Activated CD8-positive, alpha-beta memory T cell treated with anti-CD3 and anti-CD28 coated beads for 1 hour (primary cell): ENCODE measurements at places on chromosomes 11 and 22.

DNA sequence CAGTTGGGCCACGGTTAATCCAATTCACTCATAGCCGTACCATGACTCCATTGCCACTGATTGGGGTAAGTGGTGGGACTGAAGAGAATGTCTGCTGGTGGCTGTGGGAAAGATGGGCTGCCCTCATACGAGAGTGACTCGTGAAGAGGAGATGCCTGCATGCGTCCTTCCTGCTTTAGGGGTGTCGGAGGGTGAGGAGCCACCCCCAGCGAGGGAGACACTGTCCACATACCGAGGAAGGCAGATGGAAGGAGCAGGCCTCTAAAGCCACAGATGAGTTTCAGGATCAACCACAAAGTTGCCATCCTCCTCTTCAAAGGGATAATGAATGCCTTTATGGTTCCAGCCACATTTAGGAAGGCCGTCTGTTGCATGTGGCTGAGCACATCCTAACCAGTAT lies 83.2 kb downstream of the GRIK4 start:
- no peak for DNase-seq

- DNase-seq = no peak
Observed at GRCh38 chr11:118281284-118281683, 17.2 kb upstream of the MPZL2 start.

DNA sequence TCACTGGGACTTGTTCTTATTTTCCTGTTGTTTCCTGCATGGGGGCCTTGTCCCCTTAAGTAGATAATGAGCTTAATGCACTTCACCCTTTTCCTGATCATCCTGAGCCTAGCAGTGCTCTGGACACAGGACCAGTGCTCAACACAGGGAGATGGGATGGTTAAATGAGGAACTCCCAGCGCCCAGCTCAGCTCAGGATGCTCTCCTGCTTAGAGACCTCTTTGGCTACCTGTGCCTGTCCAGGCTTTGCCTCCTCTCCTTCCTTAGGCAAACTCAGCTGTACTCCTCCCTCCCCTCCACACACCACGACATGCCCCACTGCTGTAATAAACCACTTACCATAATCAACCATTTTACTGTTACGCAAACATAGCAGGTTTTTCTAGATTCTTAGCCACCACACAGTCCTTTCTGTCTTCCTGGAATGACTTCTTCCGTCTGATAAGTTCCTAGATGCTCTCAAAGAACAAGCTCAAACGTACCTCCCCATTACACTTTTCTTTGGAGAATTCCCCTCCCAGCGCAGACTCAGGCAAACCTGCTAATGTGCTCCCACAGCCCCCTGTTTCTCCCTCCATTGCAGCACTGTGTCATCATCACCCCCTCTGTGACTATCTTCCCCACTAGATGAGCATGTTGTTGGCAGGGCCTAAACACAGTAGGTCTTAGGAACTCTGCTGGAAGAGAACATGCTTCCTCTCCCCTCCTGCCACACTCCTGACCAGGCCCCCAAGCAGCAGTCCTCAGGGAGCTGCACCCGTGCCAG lies 113.6 kb downstream of the MICAL2 start:
- DNase-seq = no peak

- DNase-seq = no peak
Observed at GRCh38 chr11:7072401-7073028, 16.3 kb upstream of the RBMXL2 start.

- DNase-seq = no peak
Observed at GRCh38 chr11:69821511-69822040, 2.4 kb upstream of the FGF3 start.
